ENCODE measurements at places on chromosomes 16 and 17.

DNA sequence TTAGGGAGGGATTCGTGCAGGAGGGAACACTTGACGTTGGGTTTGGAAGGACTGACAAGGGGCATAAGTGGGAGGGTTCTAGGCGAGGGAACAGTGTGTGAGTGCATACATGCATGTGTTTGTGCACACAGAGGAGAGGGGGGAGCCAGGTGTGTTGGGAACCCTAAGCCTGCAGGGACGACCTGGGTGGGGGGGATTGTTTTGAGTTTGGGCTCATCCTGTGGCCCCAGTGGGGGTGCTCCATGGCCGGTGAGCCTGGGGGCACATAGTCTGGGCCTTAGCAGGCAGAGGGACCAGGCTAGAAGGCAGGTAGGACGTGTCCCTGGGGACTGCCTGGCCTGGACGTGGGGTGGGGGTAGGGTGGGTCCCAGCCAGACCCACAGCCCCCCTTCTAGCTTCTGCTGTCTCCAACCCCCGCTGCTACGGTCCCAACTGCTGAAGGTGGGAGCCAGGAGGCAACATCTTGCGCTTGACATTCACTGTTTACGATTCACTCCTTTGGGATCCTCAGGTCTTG, 11.9 kb upstream of the RASD1 start:
- DNase-seq = no peak

GRCh38 chr17:29628644-29629043, 5.9 kb upstream of the CORO6 start:
- no peak for DNase-seq

DNA sequence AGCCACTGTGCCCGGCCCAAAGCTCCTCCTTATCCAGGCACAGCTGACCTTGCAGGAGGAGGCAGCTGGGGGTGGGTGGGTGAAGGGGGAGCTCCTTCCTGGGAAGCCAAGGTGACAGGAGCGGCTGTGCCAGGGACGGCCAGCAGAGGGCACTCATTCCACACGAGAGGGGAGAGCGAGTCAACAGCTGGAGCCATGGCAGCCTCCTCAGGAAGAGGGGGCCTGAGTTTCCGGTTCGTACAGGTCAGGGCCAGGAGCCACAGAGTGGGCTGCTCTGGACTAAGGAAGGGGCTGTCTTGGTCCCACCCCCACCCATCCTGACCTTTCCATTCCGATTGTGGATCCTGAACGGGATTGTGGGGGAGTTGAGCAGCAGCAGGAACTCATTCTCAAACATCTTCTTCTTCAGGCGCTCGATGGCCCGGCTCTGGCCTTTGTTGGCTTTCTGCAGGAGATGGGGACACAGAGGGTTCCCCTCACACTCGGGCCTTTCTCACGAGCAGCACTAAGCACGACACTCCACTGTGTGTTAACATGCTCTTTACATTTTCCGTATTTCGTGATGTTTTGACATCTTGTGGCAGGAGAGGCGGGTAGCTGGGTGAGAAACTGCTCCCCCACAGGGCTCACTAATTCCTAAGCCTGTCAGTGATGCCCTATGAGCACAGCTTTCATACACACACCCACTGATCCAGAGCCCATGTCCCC, 61.6 kb downstream of the TIMM22 start:
- no peak for DNase-seq

GRCh38 chr17:64216338-64217248, 46.5 kb downstream of the TEX2 start:
- peak; percentile 14 for DNase-seq

DNA sequence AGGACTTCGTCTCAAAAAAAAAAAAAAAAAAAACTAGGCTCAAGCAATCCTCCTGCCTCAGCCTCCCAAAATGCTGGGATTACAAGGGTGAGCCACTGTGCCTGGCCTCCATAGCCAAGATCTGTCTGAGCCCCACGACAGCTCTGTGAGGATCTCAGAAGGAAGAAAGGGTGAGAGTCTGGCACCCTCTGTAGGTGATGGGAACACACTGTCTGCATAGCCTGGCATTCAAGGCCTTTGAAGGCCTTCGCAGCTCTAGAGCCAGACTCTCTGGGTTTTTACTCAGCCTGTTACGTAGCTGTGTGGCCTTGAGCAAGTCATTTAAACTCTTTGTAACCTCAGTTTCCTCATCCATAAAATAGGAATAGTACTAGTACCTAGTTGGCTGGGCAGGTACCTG, 6.3 kb upstream of the XPO6 start:
- DNase-seq = no peak

DNA sequence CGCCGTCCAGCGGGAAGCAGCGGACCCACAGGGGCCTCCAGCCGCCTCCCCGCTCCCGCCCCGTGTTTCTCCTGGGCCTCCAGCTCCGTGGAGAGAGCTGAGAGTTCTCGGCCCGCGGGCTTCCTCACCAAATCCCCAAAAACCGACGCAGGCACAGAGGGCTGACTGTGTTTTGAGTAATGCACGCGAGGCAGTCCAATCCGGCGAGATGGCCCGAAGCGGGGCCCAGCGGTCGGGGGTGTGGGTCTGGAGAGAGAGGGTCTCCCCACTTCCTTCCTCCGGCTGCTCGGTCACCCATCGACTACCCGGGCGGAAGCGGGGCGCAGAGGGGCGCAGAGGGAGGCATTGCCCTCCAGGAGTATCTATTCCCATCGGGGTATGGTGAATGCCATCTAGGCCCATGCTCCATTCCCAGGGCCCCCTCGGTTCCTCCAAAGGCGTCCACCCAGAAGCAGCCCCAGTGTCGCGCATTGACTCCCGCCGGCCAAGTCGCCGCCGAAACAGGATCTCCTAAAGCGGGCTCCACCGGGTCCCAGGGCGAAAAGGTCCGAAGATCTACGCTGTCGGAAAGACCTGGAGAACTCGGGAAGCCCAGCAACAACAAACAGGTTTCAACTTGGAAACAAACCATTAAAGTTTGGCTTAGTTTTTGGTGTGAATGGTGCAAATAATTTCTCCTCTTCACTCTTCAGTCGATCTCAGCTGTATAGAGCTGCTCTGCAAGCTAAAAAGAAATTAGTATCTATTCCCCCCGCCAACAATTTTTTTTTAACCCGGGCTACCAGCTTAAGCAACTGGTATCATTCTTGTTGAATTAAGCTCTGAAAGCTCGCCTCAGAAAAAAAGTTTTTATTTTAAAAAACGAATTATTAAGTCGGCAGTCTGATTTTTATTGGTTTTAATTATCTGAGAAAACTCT, 19.2 kb upstream of the HOXB13 start:
- DNase-seq = no peak

- no peak for DNase-seq
Measured at GRCh38 chr16:24297375-24297774, 41.2 kb downstream of the CACNG3 start.

DNA sequence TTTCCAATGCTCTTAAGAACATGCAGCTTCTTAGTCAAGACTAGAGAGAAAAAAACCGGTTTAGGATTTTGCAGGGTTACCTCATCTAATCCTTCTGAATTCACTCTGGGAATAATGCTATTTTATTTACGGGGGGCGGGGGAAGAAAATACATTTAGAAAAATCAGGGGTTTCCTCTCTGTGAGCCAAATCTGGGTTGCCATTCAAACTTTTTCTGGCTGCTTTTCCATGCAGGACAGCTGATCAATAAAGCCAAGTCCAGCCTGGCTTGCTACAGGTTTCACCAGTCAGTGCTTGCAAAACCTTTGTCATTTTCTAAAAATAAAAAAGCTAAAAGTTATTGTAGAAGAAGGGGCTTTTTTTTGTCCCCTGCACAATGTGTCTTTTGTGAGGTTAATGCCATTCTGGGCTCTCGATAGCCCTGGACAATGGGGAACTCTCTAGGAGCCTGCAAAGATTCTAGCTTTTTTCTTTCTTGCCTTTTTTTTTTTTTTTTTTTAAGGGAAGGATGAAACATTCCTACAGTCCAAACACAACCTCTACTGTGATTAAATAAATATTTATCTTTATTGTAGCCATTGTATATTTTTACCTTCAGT, 13.1 kb upstream of the ZFHX3 start:
- no peak for DNase-seq

GRCh38 chr17:8324923-8325322, 14.7 kb upstream of the ODF4 start:
- no peak for DNase-seq

DNA sequence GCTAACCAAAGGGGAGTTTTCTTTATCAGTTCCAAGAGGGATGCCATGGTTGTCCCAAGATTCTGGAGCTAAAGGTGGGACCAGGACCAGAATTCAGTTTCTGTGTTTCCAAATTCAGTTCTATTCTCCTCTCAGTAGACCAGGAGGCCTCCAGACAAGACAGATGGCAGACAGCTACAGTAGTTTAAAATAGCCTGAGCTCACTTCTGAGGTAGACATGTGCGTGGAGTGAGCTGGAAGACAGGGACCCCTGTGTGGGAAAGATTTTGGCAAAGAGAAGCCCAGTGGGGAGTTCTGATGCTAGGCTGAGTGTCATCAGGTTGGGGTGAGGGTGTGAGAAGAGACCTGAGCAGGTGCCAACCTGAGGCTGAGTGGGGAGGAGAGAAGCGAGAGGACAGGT, 95.4 kb downstream of the PRKCB start:
- DNase-seq = no peak

DNA sequence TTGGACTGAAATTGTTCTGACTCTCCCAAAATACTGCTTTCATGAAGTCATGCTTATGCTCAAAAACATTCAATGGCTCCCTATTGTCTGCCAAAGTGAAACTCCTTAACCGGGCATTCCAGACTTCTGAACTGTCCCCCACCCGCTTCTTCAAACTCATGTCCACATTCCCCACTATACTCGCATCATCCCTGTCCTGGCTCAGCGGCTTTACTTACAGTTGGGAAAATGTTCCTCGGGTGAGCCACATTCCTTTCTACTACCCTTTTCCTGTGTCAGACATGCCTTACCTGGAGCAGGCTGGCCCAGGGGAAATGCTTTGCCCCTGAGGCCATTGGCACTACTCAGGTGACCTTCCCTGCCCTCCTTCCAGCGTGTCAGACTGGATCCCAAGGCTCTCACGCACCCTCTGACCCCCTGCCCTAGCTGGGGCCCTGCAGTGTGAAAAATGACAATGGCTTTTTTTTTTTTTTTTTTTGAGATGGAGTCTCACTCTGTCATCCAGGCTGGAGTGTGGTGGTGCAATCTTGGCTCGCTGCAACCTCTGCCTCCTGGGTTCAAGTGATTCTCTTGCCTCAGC, 5.3 kb downstream of the CYGB start:
- DNase-seq = no peak

DNA sequence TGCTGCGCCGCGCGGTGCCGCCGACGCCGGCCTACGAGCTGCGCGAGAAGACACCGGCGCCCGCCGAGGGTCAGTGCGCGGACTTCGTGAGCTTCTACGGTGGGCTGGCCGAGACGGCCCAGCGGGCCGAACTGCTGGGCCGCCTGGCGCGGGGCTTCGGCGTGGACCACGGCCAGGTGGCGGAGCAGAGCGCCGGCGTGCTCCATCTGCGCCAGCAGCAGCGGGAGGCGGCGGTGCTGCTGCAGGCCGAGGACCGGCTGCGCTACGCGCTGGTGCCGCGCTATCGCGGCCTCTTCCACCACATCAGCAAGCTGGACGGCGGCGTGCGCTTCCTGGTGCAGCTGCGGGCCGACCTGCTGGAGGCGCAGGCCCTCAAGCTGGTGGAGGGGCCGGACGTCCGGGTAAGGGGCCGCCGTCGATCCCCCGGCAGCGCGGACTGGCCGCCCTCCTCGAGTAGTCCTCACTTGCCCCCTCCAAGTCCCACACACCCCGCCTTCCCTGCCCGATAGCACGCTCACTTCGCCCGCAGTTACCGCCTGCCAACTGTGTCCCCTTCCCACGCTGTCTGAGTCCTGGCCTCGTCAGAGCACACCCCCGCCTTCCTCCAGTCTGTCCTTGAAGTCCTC, 470 bp downstream of the MLYCD start:
- DNase-seq = no peak

GRCh38 chr17:334974-335481, 17.6 kb downstream of the RPH3AL start:
- DNase-seq = no peak

DNA sequence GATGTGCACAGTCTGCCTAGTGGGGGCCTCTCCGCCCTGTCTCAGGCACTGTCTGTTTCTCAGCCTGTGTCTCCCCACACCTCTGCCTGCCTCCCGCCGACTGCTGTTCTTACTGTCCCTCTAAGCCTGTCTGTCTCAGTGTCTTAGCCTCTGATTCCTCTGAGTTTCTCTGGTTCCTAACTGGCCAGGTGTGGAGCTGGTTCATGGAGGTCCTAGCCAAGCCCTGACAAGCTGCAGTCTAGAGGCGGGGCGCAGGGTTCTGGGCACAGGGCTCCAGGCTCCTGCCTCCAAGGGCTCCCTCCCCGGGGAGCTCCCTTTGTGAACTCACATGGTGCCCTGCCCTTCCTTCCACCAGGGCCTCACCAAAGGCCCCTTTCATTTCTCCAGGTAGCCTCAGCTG, 19.4 kb downstream of the C17orf100 start:
- DNase-seq = no peak

- DNase-seq = no peak
Measured at GRCh38 chr16:15958703-15959348, 9.4 kb downstream of the ABCC1 start.

DNA sequence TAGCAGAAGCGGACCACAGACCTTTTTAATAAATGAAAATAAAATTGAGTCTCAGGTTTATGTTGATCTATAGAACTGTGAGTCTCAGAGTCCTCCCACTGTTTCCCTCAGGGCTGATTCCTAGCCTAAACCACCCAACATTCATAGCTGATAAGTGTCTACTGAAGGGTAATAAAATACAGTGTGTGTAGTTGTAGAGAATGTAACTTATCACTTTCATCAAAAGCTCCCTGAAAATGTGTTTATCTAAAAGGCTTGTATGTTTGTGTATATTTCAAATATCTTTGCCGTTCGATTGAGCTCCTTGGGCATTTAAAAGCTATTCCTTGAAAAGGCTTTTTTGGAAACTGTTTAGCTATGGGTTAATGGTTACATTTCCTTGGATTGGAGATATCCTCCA, 740.3 kb upstream of the SOX9 start:
- DNase-seq = no peak

- DNase-seq = no peak
Measured at GRCh38 chr17:15741624-15742023, 9.5 kb downstream of the TBC1D26 start.

DNA sequence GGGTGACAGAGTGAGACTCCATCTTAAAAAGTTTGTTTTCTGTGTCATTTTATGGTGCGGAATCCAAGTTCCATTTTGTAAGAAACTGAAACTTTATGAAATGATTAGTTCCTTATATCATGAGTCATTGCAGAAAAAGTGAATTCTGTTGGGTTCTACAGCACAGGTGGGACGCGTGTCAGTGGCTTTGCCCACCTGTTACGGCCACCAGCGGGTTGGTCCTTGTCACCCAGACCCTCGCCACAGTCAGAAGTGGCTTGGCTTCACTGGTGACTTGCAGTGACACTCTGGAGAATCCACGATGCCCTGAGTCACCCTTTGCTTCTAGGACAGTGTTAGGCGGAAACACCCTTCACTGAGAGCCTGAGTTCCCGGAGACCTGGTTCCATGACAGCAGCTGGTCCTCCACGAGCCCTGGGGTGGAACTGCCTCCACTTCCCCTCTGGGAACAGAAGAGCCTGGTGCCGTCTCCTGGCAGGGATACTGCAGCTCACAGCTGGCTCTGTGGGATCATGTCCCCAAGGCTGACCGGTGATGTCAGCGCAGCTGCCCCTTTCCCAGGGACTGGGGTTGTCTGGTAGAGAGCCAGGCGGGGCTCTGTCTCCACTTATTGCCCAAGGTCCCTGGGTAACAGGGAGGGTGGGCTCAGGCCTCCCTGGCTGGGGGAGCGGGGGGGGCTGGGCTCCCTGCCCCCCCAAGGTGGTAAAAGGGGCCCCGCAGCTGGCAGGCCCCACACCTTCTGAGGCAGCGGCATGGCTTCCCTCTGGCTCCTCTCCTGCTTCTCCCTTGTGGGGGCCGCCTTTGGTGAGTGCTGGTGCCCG, at the start of gene CTRB1:
Gene CTRB1, plus strand, starts transcription at position 733 of the 821 bp plus-strand sequence. Its CDS starts 20 bp downstream, at position 753.
- no peak for DNase-seq

Measured in LNCaP clone FGC (cell line).